ENCODE measurements at places on chromosomes 2 and 18.

- DNase-seq: peak; percentile 87
These were observed at the start of gene LYPD6 for GRCh38 chr2:149330127-149331022. LYPD6 (plus strand) TSS chr2:149330587; CDS start chr2:149437709, 107,122 bp downstream.

DNA sequence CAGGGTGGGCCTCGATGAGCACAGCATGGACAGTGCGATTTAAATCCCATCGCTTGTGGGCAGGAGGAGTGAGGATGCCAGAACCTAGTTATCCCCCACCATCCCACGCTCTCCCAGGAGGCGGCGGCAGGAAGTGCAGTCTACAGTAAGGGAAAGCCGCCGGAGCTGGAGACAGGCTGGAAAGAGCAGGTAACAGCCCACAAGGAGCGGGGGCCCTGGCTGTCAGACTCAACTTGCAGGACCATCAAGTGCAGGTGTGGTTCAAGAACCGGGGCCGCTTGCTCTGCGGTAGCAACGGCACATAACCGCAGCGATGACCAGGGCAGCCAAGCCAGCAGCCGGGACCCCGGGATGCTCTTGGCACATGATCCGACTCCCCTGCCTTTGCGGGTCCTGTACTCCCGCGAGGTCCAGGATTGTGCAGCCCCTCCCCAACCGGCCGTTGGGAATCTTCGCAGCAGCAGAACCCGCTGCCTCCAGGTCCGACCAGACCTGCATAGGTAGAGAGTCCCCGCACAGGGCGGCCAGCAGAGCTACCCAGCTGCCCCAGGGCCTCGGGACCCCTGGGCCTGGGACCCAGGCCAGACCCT is 82.1 kb downstream of the BIN1 start:
- DNase-seq: no peak

- DNase-seq: peak; percentile 86
These were observed 218.4 kb downstream of the CDH20 start for GRCh38 chr18:61551586-61551985.

DNA sequence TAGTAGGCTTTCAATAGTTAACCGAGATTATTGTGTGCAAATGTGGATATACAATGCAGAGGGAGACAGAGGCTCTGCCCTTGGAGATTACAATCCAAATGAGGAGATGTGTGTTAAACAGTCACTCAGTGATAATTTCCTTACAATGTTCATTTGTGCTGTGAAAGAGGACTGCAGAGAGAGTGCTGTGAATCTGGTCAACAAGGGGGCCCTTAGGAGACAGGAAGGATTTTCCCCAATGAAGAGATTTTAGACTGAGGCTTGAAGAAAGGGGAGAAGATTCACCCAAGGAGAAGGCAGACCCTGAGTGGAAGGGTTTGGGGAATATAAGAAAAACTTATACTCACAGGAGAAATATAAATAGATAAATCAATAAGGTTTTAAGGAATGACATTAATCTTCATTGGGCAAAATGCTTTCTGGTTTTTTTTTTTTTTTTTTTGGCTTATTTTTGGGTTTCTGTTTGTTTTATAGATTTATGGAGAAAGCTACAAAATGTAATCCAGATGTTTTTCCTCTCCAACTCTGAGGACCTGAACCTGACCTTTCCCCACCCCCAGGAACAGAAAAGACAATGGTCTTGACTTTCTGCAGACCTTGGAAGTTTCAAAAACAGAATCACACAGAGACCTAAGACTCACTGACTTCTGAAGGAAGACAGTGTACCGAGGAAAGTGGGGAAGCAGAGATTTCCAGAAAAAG is 151.3 kb upstream of the SERPINE2 start:
- DNase-seq: no peak

DNA sequence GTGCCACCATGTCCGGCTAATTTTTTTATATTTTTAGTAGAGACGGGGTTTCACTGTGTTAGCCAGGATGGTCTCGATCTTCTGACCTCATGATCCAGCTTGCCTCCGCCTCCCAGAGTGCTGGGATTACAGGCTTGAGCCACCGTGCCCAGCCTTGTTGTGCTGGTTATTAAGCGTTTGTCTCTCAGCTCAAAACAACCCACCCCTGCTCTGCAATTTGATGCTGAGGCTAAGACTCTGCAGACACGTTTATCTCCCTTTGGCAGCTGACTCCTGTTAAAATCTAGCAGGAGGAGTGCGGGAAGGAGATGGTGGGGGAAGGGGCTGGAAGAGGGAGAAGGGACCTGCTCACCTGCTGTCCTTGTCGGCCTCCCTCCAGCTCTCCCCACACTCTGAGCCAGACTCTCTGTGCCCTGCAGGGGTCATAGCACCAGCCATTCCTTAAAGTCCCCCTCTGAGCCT is 29.9 kb upstream of the IMPA2 start:
- DNase-seq: peak; percentile 83

DNA sequence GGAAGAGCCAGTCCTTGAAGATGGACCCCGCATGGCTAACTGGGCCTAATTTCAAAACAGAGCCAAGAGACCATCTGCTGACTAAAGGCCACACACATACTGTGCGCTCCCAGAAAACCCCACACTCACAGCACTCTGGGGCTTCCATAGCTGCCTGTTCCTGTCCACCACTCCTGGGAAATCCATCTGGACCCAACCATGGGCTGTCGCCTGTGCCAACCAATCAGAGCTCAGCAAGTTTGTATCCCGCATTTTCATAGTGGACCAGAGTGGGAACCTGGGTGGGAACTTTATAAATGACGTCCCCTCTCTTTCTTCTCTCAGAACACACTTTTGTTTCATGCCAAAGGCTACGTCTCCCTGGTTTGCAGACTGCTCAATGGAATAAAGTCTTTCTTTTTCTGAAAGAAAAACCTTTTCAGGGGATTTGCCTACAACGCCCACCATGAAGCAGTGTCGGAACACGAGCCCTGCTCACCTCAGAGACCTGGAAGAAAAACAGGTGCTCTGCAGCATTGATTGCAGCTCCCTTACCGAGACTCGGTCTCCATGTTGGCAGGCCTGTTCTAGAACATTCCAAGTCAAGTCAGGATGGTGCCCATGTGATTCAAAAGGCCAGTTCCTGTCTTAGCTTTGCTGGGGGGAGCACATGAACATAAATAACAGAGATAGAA is 137.2 kb upstream of the GPC1 start:
- no peak for DNase-seq

DNA sequence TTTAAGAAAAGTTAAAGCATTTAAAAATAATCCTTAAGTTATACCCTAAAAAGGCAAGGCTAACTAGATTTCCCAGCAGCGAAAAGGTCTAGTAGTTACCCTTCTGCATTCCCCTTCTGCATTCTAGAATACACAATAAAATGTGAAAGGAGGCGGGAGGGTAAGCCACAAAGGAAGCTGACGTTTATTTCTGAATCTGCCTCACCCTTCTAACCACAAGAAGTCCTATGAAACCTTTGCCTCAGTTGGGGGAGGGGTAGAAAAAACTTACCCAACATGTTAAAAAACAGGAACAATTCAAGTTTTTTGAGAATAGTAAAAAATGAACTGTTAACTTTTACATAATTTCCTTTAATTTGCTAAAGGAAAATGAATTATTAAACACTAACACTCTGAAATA is 11.3 kb downstream of the STK17B start:
- peak; percentile 78 for DNase-seq

- no peak for DNase-seq
These were observed 64.1 kb upstream of the SPHKAP start for GRCh38 chr2:228245601-228246000.

DNA sequence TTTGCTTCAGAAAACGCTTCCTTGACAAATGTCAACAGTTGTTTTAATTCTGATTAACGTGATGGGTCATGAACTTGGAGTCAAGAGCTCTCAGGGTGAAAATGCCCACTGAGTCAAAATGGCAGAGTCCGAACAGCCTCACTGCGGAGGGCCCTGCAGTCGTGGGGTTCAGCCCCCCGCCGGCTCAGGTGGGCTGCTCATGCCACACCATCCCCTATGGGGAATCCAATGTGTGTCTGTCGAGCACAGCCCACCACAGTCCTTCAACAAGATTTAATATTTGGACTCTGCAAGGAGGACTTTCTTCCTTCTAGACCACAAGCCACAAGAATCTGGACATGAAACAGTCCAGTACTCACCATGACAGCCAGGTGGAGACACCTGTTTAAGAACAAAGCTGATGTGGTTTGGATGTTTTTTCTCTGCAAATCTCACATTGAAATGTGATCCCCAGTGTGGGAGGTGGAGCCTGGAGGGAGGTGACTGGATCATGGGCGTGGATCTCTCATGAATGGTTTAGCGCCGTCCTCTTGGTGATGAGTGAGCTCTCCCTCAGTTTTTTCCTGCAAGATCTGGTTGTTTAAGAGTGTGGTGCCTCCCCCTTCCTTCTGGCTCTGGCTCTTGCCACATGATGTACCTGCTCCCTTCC is 201.0 kb downstream of the NDUFA10 start:
- peak; percentile 20 for DNase-seq

GRCh38 chr2:73832930-73833329 is 4.2 kb downstream of the STAMBP start:
- DNase-seq: no peak

- no peak for DNase-seq
These were observed 98.8 kb upstream of the TAF1B start for GRCh38 chr2:9744256-9745004.

DNA sequence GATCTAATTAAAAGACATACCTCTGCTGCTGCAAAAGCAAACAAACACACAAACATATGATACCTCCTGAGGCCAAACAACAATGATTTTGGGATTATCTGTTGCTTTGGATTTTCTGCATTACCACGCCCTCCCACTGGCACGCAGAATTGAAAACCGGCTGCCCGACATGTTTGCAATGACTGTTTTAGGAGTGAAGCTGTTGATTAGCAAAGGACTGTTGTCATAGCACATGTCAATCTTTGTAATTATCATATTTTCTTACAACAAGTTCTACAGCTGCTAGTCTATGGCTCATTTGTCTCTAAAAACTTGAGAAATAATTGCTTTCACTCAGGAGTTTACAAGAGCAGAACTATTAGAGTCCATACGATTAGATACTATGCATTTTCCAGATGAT is 94.4 kb upstream of the MEIS1 start:
- no peak for DNase-seq

- no peak for DNase-seq
These were observed 373.9 kb downstream of the GPD2 start for GRCh38 chr2:156810094-156810493.

DNA sequence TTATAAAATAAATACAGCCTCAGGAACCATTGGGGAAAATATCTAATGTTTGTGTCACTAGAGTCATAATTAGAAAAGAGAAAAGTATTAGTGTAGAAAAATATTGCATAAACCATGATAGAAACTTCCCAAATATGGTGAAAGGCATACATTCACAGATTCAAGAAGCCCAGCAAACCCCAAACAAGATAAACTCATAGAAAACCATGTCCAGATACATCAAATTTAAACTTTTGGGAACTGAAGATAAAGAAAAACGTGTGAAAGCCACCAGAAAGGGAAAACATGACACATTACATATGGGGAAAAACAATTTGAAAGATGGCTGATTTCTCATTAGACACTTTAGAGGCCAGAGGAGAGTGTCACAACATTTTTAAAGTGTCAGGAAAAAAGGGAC is 236.5 kb upstream of the FN1 start:
- DNase-seq: no peak

- peak; percentile 28 for DNase-seq
These were observed 462.3 kb downstream of the MEIS1 start for GRCh38 chr2:66897181-66897580.

- DNase-seq: no peak
These were observed 277.5 kb upstream of the DDX18 start for GRCh38 chr2:117537032-117537431.

- DNase-seq: no peak
These were observed 59.0 kb downstream of the WDSUB1 start for GRCh38 chr2:159227467-159227866.

GRCh38 chr2:38499548-38500282 is 103.0 kb downstream of the HNRNPLL start:
- no peak for DNase-seq

DNA sequence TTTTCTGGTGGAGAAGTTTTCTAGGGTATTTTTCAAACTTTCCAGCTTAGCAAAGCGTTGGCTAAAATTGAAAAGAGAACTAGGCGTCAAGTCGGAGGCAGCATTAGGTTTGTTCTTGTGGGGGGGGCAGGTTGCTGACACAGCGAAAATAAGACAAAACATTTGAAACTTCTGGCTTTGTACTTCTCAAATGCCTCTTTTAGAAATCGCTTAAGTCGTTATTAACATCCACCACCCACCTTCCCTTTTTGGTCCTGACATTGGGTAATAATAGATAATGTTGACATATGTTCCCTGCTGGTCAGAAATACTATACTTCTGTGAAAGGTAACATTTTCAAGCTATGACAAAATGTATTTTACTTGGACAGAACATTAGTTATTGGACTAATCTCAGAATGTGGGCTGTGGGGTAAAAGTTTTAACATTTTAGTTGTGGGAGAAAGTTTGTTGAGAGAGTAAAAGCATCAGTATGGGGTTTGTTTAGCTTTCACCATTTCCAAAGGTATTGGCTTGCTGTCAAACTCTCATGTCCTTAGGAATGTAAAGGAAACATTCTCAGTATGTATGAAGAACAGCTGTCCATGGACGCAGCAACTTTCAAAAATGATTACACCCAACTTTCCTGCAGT is 88.1 kb upstream of the ZEB2 start:
- DNase-seq: peak; percentile 44

- no peak for DNase-seq
These were observed 75.6 kb upstream of the UXS1 start for GRCh38 chr2:106269591-106270291.

- DNase-seq: no peak
These were observed 40.3 kb downstream of the TPO start for GRCh38 chr2:1453561-1453960.

GRCh38 chr2:197828464-197829135 is 24.2 kb downstream of the PLCL1 start:
- DNase-seq: no peak

- no peak for DNase-seq
These were observed 86.6 kb downstream of the DNER start for GRCh38 chr2:229627728-229628127.
